ENCODE measurements at places on chromosomes 1 and 21.

- no peak for DNase-seq
Observed at GRCh38 chr21:44344541-44345183, 5.5 kb upstream of the CFAP410 start.

DNA sequence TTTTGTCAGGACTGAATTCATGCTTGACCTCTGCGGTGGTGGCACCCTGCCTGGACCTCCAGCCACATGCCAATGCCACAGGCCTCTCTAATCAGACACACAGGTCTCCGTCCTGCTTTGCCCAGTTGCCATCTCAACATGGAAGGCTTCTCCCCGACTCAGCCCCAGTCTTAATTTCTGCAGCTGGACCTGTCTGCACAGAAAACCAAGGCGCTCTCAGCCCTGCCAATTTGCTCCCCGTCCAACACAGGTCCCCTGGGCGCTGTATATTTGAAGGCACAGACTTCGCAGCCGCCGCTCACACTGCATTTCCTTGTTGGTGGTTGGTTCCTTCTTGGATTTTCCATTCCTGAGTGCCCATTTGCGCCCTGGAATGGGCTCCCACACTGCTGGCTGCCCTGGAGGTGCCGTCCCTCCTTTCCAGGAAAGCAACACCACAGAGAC lies 28.0 kb upstream of the PLEKHG5 start:
- DNase-seq = no peak

DNA sequence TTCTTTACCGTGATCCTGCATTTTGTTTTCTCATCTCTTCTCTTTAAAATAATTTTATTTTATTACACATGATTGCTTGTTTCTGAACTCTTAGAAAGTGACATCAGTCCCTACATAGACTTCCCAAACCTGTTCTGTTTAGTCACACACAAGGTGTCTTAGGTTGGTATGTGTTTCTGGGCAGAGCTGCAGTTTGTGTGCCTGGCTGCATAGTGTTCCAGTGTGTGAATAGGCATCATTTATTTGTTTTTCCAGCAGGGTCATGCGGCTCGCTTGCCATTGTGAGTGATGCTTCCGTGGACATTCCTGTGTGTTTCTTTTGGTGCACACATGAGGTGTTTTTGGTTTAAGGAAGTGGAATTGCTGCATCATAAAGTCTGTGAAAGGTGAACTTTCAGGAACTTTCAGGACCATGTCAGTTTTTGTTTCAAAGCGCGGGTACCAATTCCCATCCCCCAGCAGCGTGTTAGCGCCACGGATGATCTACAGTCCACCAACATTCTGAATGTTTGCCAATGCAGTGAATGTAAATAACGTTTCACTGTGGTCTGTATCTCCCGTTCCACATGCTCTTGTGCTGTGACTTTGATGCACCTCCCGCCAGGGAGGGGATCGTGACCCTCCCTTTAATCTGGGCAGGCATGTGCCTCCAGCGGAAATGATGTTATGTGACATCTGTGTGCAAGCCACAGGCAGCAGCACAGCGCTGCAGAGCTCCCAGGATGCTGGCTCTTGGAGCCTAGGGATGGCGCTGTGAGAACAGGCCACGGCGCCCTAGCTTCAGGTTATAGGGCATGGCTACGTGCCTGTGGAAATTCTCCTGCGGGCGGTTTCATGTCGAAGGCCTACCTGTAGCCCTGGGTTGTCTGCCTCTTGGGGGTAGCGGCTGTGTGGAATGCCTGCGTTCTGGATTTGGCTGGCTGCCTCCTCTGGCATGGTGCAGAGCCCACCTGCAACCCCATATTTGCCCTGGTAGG lies 144.6 kb upstream of the COL6A1 start:
- no peak for DNase-seq

DNA sequence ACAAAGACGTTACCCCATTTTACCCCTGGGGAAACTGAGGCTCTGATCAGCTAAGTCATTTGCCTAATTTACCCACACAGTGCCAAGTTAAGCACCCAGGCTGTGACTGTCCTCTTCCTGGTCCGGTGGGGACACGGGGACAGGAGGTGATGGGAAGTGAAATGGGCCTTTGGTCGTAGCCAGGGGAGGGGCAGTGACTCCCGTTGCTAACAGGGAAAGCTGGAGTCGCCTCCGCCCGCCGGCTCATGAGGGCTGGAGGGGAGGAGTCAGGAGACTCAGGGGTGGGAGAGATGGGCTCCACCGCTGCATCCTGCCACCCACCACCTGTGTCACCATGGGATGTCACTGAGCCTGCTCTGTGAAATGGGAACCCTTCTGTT lies 139.3 kb downstream of the PGBD5 start:
- no peak for DNase-seq

DNA sequence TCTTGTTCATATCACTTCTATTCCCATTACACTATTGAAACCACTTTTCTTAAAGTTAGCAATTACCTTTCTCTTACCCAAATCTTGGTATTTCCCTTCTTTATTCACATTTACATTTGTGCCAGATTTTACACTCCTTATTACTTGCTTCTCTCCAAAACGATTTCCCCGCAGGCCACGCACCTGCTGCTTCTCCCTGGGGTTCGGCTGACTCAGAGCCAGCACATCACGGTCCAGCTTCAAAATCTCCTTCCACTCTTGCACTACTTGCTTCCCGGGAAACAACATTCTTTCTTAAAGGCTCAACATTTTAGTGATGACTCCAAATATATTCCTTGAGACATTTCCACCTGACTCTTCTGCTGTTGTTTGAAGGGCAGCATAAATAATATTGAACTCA lies 20.7 kb downstream of the LHX9 start:
- DNase-seq = no peak

DNA sequence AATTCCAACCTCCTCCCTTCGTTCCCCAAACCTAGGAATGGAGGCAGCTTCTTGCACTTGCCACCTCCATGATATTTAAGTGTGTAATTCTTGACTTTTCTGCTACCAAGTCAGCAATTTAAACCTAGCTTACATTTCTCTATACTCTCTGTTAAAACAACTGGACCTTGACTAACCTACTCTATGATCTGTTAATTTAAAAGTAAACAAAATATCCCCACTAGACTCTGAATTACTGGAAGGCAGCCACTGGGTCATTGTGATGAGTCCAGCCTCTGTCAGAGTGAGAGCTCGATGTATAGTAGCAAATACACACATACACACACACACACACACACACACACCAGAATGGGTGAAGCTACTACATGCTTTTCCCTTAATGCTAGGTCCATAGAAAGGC lies 40.0 kb upstream of the DHCR24 start:
- peak; percentile 18 for DNase-seq

DNA sequence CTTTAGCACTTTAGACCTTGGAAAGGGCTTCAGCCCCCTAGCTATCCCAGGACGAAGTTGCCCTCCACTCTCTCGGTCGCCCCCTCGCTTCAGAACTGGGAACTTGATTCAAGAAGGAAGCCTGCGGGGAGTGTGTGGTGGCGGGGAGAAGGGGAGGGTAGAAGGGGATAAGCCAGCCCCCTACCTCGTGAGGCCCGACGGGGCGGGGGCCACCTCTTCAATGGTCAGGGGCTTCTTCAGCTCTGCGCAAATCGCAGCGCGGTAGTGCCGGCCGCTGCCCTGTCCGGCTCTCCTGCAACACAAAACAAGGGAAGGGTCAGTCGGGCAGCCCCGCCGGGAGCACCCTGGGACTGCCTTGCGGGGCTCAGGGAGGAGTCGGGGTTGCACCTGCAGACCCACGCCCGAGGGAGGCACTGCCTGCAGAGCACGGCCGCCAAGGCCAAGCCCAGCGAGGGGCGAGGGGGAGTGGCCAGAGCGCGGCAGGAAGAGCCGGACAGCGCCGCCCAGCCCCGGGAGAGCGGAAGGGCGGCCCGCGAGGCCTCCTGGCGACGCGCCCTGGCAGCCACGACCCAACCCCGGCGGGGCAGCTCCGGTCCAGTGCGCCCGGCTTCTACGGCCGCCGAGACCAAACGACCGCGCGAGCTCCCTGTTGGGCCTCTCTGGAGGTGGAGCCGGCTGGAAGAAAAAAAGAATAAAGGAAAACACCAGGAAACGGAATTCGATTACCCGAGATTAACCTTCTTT lies 56.2 kb upstream of the RASAL2 start:
- peak; percentile 77 for DNase-seq

GRCh38 chr1:11525151-11525505 lies 46.2 kb downstream of the DISP3 start:
- no peak for DNase-seq

All from muscle of back (tissue), 13 donors.